Activated naive CD4-positive, alpha-beta T cell (primary cell): ENCODE measurements at places on chromosomes 7 and 10.

GRCh38 chr10:132627666-132628531 is 90.3 kb downstream of the INPP5A start:
- DNase-seq = no peak

DNA sequence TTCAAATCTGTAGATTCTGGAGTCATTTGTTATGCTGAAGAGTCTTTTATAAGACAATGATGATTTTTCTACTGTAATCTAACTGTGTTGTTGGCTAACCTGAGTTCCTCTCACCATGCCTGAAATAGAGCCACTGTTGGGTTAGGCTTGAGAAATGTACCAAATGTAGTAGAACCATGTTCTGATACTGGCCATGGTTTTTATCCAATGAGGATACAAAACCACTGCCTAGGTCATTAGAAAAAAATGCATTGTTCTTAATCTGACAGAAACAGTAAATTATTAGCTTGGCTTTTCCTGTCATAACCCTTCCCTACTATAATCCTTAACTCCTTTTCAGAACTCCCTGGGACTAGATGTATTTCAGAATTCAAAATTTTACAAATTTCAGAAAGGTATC is 86.6 kb downstream of the RAPGEF5 start:
- DNase-seq = no peak

DNA sequence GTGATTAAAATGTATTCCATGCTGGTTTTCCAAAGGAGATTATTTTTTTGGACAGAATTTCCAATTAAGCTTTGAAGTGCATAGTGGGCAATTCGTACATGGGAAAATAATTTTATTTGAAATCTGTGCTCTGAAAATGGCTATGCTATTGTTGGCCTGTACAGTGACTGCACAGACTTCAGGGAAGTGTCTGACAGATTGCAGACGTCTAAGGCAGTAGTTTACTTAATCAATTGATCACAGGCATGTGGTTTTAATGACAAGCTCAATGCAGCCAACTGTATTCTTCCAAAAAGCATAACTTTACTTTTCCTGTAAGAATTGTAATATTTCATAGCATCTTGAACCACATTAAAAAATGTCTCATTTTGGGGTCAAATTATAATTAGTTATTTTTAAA is 102.0 kb downstream of the SEMA3C start:
- no peak for DNase-seq

- no peak for DNase-seq
Measured at GRCh38 chr7:43535810-43536585, 46.9 kb upstream of the STK17A start.

- no peak for DNase-seq
Measured at GRCh38 chr7:115479448-115479847, 551.1 kb downstream of the TFEC start.

DNA sequence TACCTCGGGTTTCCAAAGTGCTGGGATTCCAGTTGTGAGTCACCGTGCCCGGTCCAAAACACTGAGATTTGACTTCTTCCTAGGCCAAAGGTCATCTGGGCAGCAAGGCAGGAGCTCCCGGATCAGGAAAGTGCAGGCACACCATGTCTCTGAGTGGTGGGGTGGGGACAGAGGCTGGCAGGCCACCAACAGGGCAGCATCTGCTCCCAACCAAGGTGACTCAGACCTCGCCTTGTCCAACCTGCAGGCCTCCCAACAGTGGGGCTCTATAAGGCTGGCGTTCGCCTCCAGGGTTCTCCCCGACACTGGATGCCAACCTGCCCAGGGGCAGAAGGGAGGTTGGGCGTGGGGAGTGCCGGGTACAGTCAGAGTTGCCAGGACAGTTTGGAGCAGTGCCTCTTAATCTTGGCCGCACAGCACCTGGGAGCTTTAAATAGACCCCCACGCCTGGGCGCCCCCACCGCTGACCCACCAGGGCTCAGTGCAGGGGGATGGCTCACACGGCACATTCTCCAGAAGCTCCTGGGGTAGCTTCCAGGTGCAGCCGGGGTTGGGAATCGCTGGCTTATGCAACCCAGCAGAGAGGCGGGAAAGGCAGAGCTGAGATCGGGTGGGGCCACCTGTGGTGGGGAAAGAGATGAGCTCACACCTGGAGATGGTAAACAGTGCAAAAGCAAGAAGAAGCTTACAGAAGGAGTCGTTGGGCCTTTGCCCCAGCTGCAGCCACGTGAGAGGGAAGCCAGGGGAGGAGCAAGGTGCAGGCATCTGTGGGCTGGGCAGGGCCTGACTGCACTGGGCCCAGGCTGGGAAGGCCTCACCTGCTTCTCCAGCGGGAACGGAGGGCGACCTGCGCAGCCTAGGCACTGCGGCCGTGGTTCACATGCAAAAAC is 10.9 kb downstream of the CALML5 start:
- no peak for DNase-seq

DNA sequence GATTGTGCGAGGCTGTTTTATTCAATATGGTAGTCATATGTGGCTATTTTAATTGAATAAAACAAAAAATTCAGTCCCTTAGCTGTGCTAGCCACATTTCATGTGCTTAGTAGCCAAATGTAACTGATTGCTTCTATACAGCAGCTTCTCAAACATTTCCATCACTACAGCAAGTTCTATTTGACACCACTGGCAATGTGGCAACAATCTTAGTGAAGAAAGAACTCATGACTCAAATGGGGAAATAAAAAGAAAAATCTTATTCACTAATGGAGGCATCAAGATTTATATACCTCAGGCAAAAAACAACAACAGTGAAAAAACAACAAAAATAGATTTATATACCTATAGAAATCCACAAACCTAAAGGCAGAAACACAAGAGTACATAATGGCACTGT is 17.9 kb downstream of the SEM1 start:
- no peak for DNase-seq

- DNase-seq = no peak
Measured at GRCh38 chr10:132183046-132183445, 3.7 kb upstream of the DPYSL4 start.

- DNase-seq = no peak
Measured at GRCh38 chr7:81887098-81888090, 117.5 kb upstream of the HGF start.

DNA sequence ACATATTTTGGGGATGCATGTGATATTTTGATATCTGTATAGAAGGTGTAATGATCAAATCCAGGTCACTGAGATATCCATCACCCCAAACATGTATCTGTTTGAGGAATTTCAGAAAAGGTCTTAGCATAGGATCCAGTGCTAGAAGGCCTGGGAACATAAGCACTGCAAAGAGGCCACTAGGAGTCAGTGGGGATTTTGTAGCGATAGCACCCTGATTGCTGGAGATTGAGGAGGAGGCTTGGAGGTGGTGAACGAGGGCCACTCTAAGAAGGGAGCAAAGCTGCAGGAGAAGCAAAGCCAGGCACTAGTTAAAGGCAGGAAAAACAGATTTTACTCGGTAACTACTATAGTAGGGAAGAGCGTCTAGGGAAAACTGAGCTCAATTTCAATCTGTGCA is 324.0 kb downstream of the LHFPL3 start:
- no peak for DNase-seq

- DNase-seq = no peak
Measured at GRCh38 chr10:24901686-24902399, 50.6 kb downstream of the PRTFDC1 start.

GRCh38 chr10:4285121-4285520 is 500.1 kb upstream of the KLF6 start:
- no peak for DNase-seq

GRCh38 chr7:5589819-5590595 is 166.4 kb upstream of the TNRC18 start:
- no peak for DNase-seq

GRCh38 chr7:128214463-128214862 is 26.6 kb upstream of the LEP start:
- DNase-seq = no peak

DNA sequence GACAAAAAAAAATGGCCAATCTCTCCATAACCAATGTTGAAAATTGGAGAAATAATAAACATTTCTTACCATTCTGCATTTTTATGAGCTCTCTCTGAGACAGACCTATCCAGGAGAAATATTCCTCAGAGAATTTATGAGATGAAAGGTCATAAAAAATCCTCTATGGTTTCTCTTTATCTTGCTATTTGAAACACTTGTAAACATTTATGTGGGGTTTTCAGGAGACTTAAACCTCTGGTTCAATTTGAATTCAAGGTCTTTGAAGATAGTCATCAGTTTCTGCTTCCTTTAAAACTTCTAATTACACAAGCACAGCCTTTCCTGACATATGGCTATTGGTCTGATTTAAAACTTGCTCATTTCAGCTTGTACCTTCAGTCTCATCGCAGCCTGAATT is 78.5 kb upstream of the APBB1IP start:
- no peak for DNase-seq

- no peak for DNase-seq
Measured at GRCh38 chr7:158120316-158120715, 467.3 kb downstream of the PTPRN2 start.

DNA sequence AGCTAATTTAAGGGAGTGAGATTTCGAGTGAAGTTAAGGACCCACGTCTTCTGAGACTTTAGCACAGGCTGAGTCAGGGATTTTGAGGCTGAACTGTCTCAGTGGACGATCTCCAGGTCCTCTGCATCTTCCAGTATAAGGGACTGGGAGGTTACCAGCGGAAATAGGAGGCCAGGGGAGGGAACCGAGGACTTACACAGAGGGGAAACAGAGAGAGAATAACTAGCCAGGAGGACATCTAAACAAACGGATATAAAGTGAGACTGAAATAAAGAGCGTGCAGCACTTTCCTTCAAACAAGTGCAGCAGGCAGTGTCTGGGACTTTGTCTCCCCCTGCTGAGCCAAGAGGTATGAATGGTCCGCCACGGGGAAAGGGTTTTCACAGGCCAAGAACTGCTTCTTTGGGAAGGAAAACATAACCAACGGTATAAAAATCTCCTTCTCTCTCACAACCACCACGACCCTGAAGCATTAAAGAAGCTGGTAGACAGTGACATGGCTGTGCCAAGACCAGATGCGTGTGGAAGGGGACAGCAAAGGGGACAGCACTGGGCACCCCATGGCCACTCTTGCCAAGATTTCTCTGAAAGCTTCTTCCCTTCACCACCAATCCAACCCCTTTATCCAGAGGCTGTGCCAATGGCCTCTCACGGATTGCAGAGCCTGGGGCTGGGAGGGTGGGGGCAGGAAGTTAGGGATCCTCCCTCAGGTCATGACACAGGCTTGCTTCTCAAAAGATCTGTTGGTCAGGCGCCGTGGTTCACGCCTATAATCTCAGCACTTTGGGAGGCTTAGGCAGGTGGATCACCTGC is 72.0 kb downstream of the SLC37A3 start:
- peak; percentile 19 for DNase-seq

DNA sequence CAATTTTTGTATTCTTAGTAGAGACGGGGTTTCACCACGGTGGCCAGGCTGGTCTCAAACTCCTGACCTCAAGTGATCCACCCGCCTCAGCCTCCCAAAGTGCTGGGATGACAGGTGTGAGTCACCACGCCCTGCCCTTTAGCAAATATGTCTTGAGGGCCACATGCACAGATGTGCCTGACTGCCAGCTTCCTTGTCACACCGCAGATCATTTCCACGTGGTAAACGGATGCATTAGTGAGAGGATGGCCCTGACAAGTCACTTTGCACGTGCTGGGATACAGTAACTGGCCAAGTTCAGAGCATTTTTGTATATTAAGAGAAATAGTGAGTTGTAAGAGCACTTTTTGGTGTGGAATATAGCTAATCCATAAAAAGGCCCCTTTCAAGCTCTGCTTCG is 44.3 kb upstream of the FAM180A start:
- DNase-seq = no peak

GRCh38 chr7:47634273-47634672 is 52.4 kb upstream of the TNS3 start:
- no peak for DNase-seq

- no peak for DNase-seq
Measured at GRCh38 chr7:17640730-17641377, 299.4 kb downstream of the SNX13 start.

- DNase-seq = no peak
Measured at GRCh38 chr7:96962221-96962885, 43.0 kb upstream of the DLX6 start.

GRCh38 chr7:29486191-29486700 is 77.4 kb upstream of the PRR15 start:
- DNase-seq = no peak

DNA sequence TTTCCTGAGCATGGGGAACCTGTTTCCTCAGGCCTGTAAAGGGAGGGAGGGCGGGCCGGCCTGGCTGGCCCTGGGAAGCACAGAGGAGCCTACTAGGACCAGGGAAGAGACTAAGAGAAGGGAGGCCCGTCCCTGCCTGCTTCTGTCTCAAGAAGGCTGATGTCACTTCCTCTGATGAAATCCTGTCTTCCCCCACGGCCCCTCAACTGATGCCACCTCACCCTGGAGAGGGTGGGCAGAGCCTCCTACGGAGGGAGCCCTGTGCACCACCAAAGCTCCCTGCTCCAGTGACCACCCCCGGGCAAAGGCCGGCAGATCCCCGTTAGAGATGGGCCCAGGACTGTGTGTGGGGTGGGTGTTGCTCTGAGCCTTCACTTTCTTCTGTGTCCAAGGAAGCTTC is 1.0 kb upstream of the PILRA start:
- DNase-seq = no peak

DNA sequence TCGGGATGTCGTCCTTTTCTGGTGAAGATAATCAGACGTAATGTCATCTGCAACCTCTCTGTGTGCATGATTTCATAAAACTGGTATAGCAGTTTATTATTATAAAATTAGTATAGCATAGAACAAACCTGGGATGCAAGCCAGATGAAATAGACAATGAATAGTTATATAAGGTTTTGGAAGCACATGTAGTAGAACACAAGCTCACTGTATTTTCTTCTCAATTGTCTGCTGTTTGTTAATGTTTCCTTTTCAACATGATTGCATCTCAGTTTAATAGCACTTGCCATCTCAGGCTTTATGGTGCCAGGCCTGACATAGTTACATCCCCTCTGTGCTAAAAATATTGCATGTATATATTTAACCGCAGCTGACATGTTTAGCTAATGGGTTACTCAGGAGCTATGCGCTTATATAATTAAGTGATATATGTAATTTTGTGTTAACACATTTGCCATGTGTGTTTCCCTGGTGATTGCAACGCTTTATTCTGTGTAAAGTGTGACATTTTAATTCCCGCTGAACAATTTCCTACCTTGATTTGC is 132.7 kb downstream of the ARID5B start:
- DNase-seq = no peak

GRCh38 chr7:121282129-121282528 is 46.7 kb upstream of the WNT16 start:
- no peak for DNase-seq

DNA sequence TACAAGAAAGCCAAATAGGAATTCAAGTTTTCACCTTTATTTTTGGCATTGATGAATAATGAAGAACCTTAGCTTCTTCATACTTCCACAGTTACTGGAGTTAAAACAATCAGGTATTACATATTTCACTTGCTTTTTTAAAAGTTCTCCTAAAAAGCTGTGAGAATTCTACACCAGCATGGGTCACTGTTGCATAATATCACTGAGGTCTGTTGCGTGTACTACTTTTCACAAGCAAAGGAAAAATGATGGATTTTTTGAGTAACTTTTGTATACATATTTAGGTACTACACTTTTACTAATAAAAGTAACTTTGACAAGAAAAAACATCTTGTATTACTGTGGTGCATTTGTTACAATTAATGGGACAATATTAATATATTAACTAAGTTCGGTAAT is 15.2 kb downstream of the FAM24B start:
- DNase-seq = no peak
